DND-41 (cell line): ENCODE measurements at places on chromosomes 7 and 10.
A peak's percentile ranks its signal among the peaks of the same experiment; 100 is the strongest.

- peak; percentile 72 for DNase-seq
Measured at GRCh38 chr10:102352066-102352715, 43.3 kb upstream of the NFKB2 start.

- no peak for DNase-seq
Measured at GRCh38 chr7:143042159-143042789, 9.9 kb upstream of the OR6V1 start.

DNA sequence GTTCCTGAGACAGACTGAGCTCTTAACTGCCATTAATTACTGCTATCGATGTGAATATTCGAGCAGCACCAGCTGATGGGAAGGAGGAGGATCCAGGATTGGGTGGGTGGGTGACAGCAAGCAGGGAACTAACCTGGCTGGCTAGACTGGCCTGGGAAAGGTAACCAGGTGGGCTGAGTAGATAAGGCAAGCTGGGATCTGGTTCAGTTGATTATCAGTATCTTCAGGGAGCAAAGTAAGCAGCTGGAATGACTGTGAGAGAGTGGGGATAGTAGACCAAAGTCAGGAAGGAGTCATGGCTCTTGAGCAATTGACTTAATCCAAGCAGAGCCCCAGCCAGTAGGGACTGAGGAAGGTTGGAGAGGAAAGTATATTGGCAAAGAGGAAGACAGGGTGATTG is 46.9 kb upstream of the KMT2E start:
- no peak for DNase-seq

DNA sequence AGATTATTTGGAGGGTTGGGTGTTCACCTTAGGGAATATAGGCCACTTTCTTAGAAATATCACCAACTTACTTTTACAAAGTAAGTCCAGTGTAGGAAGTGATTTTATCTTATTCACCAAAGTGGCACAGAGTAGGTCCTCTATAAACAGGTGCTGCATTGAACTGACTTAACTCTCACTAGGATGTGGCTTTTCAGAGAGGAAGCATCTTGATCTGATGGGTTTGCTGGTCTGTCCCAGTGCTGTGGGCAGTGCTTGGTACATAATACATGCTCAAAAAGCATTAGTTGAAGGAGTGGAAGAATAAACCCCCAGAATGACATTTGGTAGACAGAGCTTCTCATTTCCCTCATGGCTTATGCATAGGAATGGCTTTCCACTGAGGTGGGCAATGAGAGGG is 334.7 kb downstream of the LRMDA start:
- no peak for DNase-seq

- no peak for DNase-seq
Measured at GRCh38 chr7:90896458-90896857, 300.3 kb downstream of the CDK14 start.

DNA sequence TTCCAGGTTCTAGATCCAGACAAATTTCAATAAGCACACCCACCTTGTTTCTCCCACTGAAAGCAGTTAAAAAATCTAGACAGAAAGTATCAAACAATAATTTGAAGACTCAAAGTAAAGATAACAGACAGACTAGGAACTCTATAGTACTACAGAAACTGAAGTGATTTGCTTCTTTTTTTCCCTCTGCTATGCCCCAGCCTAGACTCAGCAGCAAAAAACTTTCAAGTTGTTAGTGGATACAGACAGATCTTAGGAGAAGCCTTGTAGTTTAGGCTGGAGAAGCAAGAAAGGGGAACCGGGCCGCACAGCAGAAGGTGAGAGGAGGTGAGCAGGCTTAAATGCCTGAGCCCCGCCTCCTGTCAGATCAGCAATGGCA is 65.1 kb downstream of the IGF2BP3 start:
- DNase-seq, result no peak

DNA sequence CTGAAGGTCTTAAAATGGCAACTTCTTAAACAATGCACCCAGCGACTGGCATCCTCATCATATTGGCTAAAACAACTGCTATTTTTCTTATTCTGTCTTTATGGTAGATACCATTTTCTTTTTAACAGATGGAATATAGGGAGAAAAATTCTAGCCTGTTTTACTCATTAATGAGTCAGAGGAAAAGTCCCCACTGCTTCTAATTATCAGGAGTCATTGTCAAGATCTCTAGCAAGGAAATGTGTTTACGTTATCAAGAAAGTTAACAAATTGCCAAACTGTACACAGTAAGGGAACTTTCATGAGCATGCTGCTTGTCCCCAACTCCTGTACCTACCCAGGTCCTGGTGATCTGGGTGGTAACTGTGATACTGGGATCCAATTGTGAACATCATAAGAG is 117.7 kb upstream of the KIAA1217 start:
- no peak for DNase-seq

DNA sequence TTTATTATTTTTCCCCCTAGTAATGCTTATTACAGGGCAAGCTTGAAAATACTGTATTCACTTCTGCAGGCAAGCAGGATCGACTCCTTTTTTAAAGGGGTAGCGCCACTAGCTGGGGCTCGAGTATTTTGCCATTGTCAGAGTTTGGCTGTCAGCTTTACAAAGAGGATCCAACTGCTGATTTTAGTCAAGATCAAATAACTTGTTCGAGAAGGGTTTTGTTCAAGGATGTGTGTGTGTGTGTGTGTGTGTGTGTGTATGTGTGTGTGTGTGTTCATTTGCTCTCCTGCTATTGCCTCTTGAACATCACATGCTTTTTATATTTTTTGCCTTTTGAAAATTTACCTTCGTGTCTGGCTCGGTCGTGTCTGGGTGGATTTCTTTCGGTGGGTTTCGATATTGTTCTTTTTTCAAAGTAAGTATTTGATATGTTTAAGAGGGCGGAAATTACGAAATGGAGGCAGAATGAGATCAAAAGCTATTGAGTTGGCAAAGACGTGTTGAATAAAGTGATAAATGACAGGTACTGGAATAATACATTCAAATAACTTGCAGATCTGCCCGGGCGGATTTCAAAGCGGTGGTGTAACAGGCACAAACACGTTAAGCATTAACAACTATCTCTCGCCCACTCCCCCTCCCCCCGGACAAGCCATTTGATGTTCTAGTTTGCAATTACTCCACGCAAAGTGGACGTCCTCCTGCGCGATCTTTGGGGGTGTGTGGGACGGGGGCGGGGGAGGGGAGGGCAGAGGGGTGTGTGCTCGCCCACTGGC is 1.1 kb downstream of the ARID5B start:
- peak; percentile 50 for DNase-seq

DNA sequence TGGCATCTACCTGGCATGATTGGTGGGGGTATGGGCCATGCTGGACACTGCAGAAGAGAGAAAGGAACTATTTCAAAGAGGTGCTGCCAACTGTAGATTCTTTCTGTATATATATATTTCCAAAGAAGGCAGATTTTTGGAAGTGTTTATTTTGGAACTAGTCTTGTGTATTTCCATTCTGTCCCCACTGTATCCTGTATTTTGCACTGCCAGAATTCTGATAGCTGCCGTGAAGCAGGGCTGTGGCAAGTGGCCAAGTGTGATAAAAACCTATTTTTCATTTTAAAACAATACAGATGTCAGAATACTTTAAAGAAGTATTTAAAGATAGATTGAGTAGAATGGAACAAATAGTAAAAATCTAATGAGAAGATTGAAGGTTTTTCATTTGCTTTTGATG is 17.1 kb downstream of the MCU start:
- DNase-seq, result no peak

DNA sequence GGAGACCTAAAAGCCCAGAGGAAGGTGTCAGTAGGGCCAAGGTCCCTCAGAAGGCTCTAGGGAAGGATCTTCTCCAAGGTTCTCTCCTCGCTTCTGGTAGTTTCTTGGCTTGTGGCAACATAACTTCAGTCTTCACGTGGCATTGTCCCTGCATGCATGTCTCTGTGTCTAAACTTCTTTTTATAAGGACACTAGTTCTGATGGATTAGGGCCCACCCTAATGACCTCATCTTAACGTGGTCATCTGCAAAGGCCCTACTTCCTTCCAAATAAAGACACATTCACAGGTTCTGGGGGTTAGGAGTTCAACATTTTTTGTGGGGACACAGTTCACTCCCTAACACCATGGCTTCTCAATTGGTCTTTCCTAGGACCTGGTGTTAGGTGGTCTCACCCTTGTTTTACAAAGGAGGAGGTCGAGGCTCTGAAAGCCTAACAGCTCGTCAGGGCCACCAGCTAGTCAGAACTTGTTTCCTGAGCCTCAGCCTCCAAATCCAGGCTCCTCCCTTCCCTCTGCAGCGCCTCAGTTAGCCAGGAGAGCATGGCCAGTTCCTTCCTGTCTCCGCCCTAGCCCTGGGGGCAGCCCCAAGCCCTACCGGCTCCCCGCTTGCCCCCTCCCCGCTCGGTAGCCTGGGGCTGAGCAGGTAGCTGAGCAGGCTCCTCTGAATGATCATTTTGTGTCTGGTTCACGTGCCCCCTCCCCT is 109.7 kb upstream of the PPIF start:
- DNase-seq, result no peak

DNA sequence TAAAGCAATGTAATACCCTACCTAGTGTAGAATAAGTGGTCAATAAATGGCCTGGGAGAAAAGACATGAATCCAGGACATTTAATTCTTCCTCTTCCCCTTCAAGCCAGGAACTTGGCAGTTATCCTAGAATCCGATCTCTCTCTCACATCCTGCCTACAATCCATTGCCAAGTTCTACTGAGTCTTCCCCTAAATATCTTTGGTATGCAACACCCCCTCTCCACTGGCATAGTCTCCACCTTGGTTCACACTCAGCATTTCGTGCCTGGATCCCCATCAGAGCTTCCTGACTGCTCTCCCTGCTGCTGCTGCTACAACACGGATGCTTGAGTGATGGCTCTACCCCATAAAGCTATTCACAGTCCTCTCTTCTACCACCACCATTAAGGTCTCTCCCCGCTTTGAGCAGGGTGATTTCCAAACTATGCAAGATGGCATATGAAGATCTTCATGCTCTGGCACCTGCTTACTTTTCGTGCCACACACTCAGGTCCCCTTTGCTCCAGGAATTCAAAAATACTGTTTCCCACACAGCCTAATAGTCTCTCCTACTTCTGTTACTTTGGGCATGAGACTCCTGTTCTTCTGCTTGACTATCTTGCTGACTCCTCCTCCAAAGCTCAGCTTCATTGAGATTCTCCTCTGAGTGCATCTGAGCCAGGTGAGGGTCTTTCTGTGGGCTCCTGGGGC is 4.8 kb downstream of the ANK3 start:
- DNase-seq, result no peak

- DNase-seq, result no peak
Measured at GRCh38 chr7:293681-294439, 3.9 kb downstream of the FOXL3 start.

DNA sequence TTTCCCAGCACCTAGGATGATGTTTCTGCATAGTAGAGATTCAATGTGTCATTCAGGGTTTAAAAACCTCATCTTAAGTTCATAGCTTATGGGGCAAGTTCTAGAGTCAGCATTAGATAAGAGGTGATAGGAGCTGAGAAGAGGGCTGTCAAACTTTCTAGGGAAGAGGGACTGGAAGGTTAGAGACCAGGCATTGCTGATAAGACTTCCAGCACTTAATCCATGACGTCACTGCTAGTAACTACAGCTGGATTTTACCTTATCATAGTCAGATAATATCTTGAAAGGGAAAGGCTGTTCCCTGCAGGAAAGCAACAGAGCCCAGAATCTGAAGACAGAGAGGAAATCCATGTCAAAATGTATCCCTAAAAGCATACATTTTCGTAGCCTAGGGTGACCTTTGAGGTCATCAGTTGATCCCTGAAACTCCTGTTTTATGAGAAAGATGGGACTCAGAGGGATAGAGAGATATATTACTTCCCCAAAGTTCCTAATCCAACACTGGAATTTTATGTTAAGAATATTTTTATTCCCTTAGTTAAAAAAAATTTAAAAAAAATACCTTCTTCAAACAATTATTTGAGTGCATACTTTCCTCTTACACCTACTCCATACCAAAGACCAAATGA is 3.3 kb upstream of the CPED1 start:
- no peak for DNase-seq

- no peak for DNase-seq
Measured at GRCh38 chr10:69435966-69436520, 15.2 kb upstream of the TSPAN15 start.

DNA sequence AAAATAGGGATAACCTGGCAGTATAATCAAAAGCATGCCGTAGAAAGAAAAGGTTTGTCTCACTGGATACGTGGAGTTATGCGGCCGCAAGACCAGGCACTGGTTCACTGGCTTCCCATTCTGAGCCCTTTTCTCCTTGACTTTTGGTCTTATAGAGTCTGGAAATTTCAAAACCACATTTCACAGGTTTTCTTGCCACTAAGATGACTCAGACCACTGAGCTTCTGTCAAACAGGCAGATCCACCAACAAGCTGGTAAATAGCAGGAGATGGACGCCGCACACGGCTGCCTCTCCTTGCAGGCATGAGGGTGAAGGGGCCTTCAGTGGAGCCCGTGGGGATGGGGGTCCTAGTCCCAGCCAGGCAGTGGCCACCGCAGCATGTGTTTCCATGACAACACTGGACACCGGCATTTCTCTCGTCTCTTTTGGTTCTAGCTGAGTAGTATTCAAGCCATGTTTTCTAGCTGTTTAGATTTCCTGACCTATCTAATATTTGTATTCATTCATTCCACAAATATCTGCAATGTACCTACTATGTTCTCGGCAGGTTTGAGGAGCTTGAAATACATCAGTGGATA is 55.5 kb downstream of the KLF6 start:
- no peak for DNase-seq

GRCh38 chr7:101939136-101939695 is 121.8 kb downstream of the CUX1 start:
- DNase-seq, result no peak

DNA sequence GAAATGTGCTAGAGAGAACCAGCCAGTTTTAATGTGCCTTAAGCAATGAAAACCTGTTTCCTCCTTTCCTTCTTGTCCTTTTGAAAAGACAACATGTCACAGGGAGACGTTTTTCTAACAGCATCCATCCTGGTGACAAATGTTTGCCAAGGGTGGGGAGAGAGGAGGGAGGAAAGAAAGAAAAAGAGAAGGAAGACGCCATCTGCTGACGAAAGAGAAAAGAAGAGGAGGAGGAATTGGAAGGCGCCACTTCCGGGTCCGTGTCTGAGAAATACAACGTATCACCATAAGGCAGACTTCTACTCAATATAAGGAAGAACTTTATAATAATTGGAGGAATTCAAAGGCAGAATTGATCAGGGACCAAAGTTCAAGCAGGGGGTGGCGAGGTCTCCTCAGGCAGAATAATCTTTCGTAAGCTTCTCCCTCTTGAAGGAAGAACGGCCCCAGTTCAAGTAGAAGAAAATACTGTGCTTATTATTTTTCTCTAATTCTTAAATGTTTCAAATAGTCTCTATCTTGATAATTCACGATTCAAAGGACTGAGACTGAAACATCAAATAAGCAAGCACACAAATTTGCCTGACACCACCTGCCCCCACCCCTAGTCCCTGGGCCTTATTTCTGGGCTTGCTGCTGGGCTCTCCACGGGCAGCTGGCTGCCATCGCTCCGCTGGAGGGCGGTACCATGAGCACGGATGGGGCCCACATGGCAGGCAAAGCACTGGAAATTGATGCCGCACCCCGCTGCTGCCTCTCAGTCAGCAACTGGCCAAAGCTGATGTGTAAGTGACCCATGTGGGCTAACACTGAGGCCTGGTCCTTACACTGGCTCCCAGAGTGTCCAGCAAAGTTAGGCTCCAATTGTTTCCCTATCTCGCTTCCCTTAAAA is 273.7 kb upstream of the KLF14 start:
- DNase-seq, result peak; percentile 76

- DNase-seq, result no peak
Measured at GRCh38 chr10:36559412-36560400, 565.7 kb upstream of the ANKRD30A start.

GRCh38 chr7:117186218-117187010 is 136.4 kb downstream of the WNT2 start:
- no peak for DNase-seq
